Smooth muscle cell of the coronary artery (primary cell): ENCODE measurements at places on chromosomes 13 and 19. TPM values are rescaled to one million over a fixed set of nuclear protein-coding genes. Genes with fewer than 3 reads are reported as not detected.

The INSR gene
- 19.9 and 72.5 TPM in 2 replicates for total RNA-seq

The FXYD3 gene
- total RNA-seq, result not detected in 2 replicates

The MCEMP1 gene
- not detected in 2 replicates for total RNA-seq

The PRSS57 gene
- total RNA-seq, result not detected in 2 replicates

The PGLYRP2 gene
- not detected in 2 replicates for total RNA-seq

The FOXA3 gene
- not detected in 2 replicates for total RNA-seq

The NLRP5 gene
- total RNA-seq, result not detected in 2 replicates

The CCDC70 gene
- total RNA-seq, result not detected in 2 replicates

The ICAM4 gene
- total RNA-seq, result 0.45 and 0.82 TPM in 2 replicates

The BLOC1S3 gene
- total RNA-seq, result 1.1 and 2.0 TPM in 2 replicates

The AMER2 gene
- not detected in 2 replicates for total RNA-seq

The NAPSA gene
- 0.08 TPM in 1 of 2 replicates, not detected in the other for total RNA-seq

The ZNF665 gene
- total RNA-seq, result 2.3 TPM in 2 replicates

The FFAR2 gene
- not detected in 2 replicates for total RNA-seq

The ADM5 gene
- total RNA-seq, result 0.15 and 0.59 TPM in 2 replicates

The MAST1 gene
- 0.35 TPM in 1 of 2 replicates, not detected in the other for total RNA-seq

The SHD gene
- not detected in 2 replicates for total RNA-seq

The CPT1C gene
- total RNA-seq, result 11.7 and 21.6 TPM in 2 replicates

The ZNF730 gene
- 1.1 TPM in 1 of 2 replicates, not detected in the other for total RNA-seq

The TGFBR3L gene
- 1.3 TPM in 1 of 2 replicates, not detected in the other for total RNA-seq

The MBD3L2B gene
- not detected in 2 replicates for total RNA-seq

The GPR18 gene
- not detected in 2 replicates for total RNA-seq

The KL gene
- 0.12 and 0.15 TPM in 2 replicates for total RNA-seq

The TPTE2 gene
- not detected in 2 replicates for total RNA-seq

The BRD4 gene
- 8.3 and 8.7 TPM in 2 replicates for total RNA-seq

The CD33 gene
- total RNA-seq, result not detected in 2 replicates

The STAP2 gene
- total RNA-seq, result 2.8 and 4.2 TPM in 2 replicates

The CATSPERD gene
- total RNA-seq, result not detected in 2 replicates

The FCAR gene
- total RNA-seq, result not detected in 2 replicates

The PSG1 gene
- 1.2 TPM in 1 of 2 replicates, not detected in the other for total RNA-seq

The ZNF333 gene
- 15.0 and 20.1 TPM in 2 replicates for total RNA-seq

The PSPN gene
- 0.53 and 0.70 TPM in 2 replicates for total RNA-seq

The NCAN gene
- under 0.01 TPM in 1 of 2 replicates, not detected in the other for total RNA-seq

The PSG5 gene
- 0.75 and 2.7 TPM in 2 replicates for total RNA-seq
